Effector memory CD4-positive, alpha-beta T cell (primary cell): ENCODE measurements at places on chromosomes 1 and 21.

- DNase-seq, result peak; percentile 64
Observed at GRCh38 chr1:179883745-179884138, 1.7 kb downstream of the TOR1AIP1 start.

DNA sequence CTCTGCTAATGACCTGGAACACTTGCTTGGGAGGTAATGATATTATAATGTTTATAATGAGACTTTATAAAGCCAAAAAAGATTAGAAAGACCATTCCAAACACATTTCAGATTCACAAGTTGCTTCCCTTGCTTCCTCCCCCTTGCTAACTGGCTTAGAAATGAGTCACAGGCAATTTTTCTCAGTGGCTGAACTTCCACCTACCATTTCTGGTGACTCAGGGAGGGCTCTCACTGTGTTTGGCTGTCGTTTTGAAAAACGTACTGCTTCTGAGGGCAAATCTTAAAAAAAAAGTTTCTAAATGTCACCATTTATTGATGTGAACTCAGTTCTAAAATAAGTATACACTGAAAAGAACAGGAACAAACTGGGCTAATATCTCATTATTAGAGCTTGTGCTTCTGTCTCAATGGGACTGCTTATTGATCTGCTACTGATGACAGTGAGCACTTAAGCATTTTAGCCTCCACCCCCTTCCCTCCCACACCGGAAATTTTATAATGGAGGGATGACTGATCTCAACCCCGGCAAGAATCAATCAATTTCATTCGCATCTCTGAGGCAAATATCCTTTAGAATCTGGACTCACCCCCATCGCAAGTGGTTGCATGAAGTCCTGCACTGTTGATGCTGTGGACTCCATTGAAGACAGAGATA, 278.3 kb downstream of the KCTD3 start:
- DNase-seq, result no peak

- no peak for DNase-seq
Observed at GRCh38 chr1:59396387-59396786, 99.5 kb downstream of the FGGY start.

DNA sequence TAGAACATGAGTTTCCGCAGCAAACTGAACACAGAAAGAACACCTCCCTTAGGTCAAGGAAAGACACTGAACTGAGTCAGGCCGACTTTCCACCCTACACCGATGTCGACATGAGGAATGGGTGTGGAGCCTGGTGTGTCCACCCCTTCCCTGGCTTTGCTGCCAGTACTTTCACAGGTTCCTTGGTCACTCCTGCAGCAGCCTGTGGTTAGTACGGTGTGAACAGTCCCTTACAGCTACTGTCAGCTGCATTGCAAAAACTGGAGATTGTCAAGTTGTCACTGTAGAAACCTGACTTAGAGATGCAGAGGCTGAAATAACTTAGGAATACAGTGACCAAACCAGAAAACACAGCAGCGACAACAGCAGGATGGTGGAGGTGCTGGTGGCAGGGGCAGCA, 7.1 kb downstream of the PGLYRP3 start:
- DNase-seq, result no peak

- DNase-seq, result no peak
Observed at GRCh38 chr1:246793356-246793896, 69.2 kb downstream of the SCCPDH start.

DNA sequence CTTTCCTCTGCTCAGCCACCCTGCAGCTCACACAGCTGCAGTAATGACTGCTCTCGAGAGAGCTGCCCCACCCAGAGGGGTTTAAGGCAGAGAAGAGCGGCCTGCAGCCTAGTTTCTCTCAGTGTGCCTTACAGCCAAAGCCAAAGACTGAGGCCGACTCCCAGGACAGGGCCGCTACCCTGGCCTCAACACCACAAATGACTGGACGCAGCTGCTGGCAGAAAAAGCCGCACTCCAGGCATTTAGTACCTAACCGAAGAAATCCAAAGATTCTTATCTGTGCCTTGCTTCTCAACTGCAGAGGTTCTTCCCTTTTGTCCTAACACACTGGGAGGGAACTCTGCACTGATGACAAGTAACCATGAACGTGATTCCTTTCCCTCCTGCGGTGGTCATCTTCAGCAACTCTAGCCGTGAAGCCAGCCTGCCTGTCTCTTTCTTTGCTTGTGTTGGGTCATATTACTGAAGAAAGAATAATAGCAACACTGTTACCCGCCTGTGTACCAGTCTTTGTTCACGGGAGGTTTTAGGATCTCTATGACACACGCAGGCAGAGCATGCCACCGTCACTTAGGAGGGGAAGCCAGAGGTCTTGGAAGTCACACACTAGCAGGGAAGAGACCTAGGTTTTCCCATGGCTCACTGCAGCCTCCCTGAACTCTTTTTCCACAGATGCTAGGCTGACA, 202.7 kb downstream of the RHOU start:
- DNase-seq, result no peak

GRCh38 chr21:35232545-35233176, 183.6 kb upstream of the RUNX1 start:
- no peak for DNase-seq

- DNase-seq, result no peak
Observed at GRCh38 chr1:96967311-96967710, 245.7 kb downstream of the PTBP2 start.

DNA sequence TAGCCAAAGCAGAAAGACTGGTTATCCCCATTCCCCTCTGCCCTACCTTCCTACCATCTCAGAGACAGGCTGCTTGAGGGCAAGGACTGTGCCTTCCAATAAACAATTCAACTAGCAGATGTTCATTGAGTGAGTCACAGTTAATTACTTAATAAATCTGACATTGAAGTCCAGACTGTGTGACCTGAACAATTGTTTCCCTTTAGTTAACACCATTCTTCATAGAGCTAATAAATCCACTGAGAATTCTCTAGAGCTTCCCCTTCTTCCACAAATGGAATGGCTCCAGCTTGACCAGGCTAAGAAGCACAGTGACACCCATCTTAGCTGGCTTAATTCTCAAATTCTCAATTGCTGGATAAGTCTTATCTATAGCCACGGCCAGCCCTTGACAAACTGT, 61.9 kb upstream of the GJA5 start:
- DNase-seq, result no peak

DNA sequence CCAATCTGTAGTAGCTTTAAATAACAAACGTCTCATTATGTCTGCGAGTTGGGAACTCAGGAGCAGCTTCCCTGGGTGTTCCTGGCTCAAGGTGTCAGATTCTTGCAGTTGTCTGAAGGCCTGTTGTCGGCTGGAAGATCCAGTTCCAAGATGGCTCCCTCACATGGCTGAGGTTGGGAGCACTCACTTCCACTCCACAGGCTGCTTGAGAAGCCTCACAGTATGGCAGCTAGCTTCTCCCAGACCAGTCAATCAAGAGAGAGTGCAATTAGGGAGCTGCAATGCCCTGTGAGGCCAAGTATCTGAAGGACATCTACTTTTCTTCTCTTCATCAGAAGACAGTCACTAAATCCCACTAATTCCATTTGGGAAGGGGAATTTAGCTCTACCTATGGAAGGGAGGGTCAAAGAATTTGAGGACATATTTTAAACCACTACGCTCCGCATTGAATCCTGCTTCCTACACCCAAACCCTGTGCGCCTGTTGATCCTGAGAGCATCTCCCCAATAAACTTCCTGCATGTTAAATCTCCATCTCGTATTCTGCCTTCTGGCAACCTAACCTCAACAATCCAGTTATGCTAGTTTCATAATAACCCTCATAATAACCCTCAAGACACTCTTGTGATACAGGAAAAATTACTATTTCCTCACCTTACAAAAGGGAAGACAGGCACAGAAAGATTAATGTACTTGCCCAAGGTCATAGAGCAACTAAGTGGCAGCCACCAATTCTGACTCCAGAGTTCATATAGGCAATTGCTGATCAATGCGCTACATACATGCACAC, 3.6 kb upstream of the VPS26C start:
- no peak for DNase-seq

- DNase-seq, result no peak
Observed at GRCh38 chr1:17922833-17923232, 167.7 kb downstream of the ACTL8 start.

DNA sequence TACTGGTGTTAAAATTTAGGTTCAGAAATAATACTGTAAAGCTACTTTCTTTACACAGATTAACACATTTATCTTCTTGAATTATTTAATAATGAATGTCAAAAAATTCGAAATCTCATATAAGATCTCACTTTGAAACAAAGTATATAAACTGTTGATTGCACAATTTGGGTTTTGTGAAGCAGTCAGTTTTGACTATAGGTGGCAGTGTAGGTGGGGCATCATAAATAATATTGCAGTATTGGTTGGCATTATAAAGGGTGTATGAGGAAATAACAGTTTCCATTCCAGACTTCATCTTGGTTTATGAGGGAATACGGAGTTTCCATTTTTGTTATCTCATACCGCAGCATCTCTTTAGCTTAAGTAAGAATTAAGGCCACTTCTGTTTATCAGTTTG, 49.9 kb downstream of the SUCO start:
- DNase-seq, result no peak

- DNase-seq, result no peak
Observed at GRCh38 chr1:72253132-72253531, 29.2 kb downstream of the NEGR1 start.

GRCh38 chr1:41773842-41774241, 144.9 kb downstream of the HIVEP3 start:
- DNase-seq, result no peak

GRCh38 chr1:156148216-156148615, 5.2 kb upstream of the SEMA4A start:
- DNase-seq, result no peak

GRCh38 chr1:211634461-211634860, 41.0 kb downstream of the NEK2 start:
- DNase-seq, result no peak

DNA sequence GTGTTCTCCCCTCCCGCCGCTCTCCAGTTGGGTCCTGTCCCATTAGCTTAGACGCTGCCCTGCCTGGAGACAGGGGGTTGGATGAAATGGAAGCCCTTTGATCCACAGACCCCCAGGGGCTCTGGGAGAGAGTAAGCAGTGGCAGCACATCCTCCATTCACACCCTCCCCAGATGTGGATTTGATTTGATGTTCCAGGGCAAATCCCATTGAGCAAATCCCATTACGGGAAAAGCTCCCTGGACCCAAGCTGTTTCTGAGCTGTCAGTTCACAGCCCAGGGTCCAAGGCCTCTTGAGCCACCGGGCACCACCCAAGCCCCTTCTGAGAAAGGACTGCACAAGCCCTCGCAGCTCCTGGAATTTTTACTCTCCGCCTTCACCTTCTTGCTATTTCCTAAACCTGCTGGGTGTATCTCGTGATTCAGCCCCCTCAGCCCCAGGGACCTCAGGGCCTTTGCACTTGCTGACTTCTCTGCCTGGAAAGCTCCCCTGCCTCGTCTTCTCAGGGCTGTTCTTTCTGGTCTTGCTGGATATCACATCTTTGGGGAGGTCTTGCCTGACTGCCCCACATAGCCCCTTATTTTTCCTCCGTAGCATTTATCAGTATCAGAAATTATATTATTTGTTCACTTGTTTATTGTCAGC, 101.1 kb downstream of the PAX7 start:
- no peak for DNase-seq

DNA sequence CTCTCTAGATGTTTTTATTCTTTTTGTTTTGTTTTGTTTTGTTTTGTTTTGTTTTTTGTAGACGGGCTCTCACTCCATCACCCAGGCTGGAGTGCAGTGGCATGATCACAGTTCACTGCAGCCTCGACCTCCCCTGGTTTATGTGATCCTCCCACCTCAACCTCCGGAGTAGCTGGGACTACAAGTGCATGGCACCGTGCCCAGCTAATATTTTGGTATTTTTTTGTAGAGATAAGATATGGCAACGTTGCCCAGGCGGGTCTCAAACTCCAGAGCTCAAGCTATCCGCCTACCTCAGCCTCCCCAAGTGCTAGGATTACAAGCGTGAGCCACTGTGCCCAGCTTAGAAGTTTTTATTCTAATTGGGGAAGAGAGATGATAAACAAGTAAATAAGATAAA, 13.3 kb upstream of the TP53BP2 start:
- no peak for DNase-seq

- no peak for DNase-seq
Observed at GRCh38 chr1:164625004-164625617, 66.1 kb downstream of the PBX1 start.

- no peak for DNase-seq
Observed at GRCh38 chr1:159972443-159973205, 18.6 kb upstream of the SLAMF9 start.

GRCh38 chr21:41630249-41630648, 122.3 kb upstream of the TMPRSS2 start:
- no peak for DNase-seq

- DNase-seq, result no peak
Observed at GRCh38 chr1:21534674-21535378, 25.6 kb downstream of the ALPL start.

DNA sequence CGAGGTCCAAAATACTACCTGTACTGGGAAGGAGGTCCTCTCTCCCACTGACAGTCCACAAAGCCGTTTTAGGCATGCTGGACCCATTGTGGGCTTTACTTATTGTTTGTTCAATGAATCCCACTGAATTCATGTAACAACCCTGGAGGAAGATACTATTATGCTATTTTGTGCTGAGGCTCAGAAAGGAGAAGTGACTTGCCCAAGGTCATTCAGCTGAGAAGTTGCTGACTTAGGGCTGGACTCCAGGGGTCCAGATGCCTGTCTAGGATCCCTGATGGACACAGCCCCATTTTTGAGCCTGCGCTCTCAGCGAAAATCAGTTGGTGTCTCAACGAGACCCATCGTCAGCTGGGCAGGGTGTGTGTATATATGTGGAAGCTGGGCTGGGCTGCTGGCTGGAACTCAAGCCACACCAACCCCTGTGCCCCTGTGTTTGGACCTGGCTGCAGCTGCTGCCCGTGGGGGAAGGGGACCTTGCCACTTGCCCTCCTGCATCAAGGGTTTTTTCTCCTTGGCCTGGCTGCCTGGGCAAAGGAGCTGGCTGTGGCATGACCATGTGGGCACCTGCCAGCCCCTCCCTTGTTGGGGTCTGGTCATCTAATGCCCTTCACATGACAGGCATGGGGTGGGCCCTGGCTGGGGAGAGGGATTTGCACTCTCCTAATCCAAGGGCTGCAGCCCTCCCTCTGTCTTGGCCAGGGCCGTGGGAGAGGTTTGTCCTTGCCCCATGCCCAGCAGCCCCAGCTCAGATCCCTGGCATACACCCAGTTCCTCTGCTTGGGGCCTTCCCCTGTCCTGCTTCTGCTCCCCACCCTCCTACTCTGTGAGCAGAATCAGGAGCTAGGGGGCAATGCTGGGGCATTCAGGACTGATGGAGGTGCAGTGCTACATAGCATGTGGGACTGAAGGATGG, 15.0 kb downstream of the KCNQ4 start:
- no peak for DNase-seq
